ENCODE measurements at places on chromosomes 16 and 17. TPM values are rescaled to one million over a fixed set of nuclear protein-coding genes. Genes with fewer than 3 reads are reported as not detected.

EPOP gene
- total RNA-seq, result 1.5 TPM

C16orf89 gene
- total RNA-seq, result 67.0 TPM

ARHGAP44 gene
- 29.9 TPM for total RNA-seq

MYH2 gene
- 0.17 TPM for total RNA-seq

CXCL16 gene
- total RNA-seq, result 147 TPM

CSHL1 gene
- not detected for total RNA-seq

CHP2 gene
- 0.29 TPM for total RNA-seq

PLEKHG4 gene
- 28.5 TPM for total RNA-seq

TP53TG3C gene
- 0.18 TPM for total RNA-seq

HSD17B1 gene
- total RNA-seq, result 1.2 TPM

PRKCA gene
- total RNA-seq, result 30.4 TPM

GRN gene
- total RNA-seq, result 616 TPM

KCNJ18 gene
- total RNA-seq, result not detected

SLC35G6 gene
- not detected for total RNA-seq

CA4 gene
- total RNA-seq, result 35.7 TPM

DDX52 gene
- 24.3 TPM for total RNA-seq

CA7 gene
- total RNA-seq, result not detected

MSLN gene
- total RNA-seq, result 464 TPM

BRIP1 gene
- 3.7 TPM for total RNA-seq

ATAD5 gene
- 2.6 TPM for total RNA-seq

TPSD1 gene
- 0.37 TPM for total RNA-seq

PHOSPHO1 gene
- total RNA-seq, result 2.0 TPM

ZNF830 gene
- 11.8 TPM for total RNA-seq

NPIPA7 gene
- 6.0 TPM for total RNA-seq

FBXO47 gene
- total RNA-seq, result not detected

ZNF423 gene
- total RNA-seq, result 8.2 TPM

MYL4 gene
- total RNA-seq, result 1.3 TPM

TBC1D24 gene
- 41.4 TPM for total RNA-seq

DOC2B gene
- total RNA-seq, result 6.9 TPM

CEMP1 gene
- total RNA-seq, result 1.1 TPM

AATK gene
- 48.5 TPM for total RNA-seq

BEAN1 gene
- total RNA-seq, result 0.65 TPM

SLFN14 gene
- 0.26 TPM for total RNA-seq

SLC13A2 gene
- total RNA-seq, result not detected

SCNN1G gene
- 5.4 TPM for total RNA-seq
